ENCODE measurements at places on chromosomes 1 and 21. TPM values are rescaled to one million over a fixed set of nuclear protein-coding genes. Genes with fewer than 3 reads are reported as not detected.

- no peaks in the 10 kb centered on the region for H3K4me1 ChIP-seq
- no peak overlapping the region for H3K27ac ChIP-seq
- H3K4me3 ChIP-seq = no peak overlapping the region
- H3K27me3 ChIP-seq = no peaks in the 10 kb centered on the region
Measured at GRCh38 chr1:203046984-203047630, 20.8 kb downstream of the PPFIA4 start.

The ZNF648 gene
- total RNA-seq = not detected

- no peaks in the 10 kb centered on the region for H3K27me3 ChIP-seq
- DNase-seq = peak; percentile 74
- H3K4me1 ChIP-seq = peaks cover 48% of the 10 kb centered on the region
Measured at GRCh38 chr1:235917267-235917811, 50.6 kb upstream of the LYST start.

DNA sequence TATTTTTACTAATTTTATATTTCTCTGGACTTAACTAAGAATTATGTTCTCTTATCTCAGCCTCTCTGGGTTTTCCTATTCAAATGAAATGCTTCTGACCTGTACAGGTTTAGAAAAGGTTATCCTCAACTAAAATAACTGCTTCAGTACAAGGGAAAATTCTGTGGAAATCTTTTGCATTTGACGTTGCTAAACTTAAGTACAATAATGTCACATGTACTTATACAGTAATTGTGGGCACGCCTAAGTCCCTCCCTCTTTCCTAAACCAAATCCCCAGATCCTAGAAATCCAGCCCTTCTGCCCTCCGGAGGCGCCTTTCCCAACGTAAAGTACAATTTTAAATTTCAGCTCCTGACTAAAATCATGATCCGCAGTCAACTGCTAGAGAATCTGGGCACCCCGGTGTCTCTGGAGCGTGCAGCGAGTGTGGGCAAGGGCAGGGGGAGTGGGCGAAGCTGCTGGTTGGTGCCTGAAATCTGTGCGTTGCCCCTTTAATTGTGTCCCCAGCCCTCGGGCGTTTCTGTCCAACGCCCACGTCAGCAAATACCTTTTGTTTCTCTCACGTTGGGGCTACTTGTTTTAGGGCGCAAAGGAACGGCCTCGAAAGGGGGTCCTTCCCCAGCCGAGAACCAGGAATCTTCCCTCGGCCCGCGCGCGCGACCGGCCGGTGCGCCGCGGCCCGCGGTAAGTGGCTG lies at the start of gene ZBTB8A:
Gene ZBTB8A, plus strand, starts transcription at position 541 of the 697 bp plus-strand sequence. CDS start 53,505 bp downstream, outside the sequence.
- H3K4me3 ChIP-seq = peak within 1 kb of the TSS; percentile 67
- no peaks in the 10 kb centered on the region for H3K27me3 ChIP-seq
- peak; percentile 62 for DNase-seq
- peaks cover 9% of the 10 kb centered on the region for H3K4me1 ChIP-seq
- H3K36me3 ChIP-seq = no peaks in the 10 kb centered on the region

DNA sequence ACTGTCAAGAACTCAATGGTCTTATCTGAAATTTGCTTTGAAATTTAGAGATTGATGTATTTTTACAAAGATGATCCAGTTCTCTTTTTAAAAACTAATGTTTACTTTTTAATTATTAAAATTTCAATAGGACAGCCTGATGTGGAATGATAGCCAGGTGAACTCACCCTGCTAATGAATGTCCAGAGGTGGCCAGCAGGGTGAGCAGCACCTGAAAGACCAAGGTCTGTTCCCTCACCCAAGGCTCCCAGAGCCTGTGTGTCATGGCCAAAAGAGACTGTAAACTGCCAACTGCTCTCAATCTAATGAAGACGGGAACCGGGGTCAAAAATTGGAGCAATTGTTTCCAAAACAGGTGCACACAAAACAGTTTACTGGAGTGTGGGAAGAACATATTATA lies 340.4 kb downstream of the DISC1 start:
- no peak overlapping the region for H3K27ac ChIP-seq
- DNase-seq = no peak
- H3K36me3 ChIP-seq = no peaks in the 10 kb centered on the region

DNA sequence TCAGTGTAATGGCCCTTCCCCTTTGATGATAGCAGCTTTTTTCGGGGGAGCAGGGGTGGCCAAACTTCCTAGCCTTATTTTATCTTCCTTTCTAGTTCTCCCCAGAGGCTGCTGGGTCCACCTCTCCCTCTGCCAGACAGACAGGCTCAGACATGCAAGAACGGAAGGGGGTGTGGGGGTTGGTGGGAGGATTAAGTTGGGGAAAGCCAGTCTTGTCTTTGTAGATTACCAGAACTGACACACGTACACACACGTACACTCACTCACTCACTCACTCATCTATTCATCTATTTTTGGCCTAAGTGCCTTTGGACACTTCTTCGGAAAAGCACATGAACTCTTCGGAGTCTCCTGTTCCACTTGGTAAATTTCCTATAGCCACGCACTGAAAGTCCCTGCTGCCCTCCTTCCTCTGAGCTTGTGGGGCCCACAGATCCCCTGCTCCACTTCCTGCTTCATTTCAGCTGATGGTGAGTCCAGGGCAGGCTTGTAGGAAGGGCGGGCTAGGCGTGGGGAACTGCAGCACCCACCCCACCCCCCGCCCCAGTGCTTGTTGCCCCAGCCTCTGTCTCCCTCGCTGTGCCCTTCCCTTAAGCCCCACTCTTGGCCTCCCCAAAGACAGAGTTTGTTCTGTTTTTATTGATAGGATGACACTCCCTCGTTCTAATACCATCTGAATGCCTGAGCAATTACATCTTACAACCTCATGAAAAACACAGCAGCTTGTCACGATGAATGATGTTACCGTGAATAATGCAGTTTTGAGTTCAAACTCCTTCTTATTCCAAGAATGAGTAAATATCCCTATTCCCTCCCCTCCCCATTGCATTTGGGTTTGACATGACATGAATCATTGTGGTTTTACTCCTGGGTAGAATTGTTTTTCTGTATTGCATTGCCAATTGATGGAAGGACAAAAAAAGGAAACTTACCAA lies 60.7 kb upstream of the ATP5PO start:
- H3K27ac ChIP-seq = peak overlapping the region; percentile 62
- no peak overlapping the region for H3K4me3 ChIP-seq
- H3K4me1 ChIP-seq = peaks cover 33% of the 10 kb centered on the region
- no peak for DNase-seq
- H3K36me3 ChIP-seq = no peaks in the 10 kb centered on the region
- no peaks in the 10 kb centered on the region for H3K27me3 ChIP-seq

GRCh38 chr1:201517631-201518030 lies 10.7 kb upstream of the CSRP1 start:
- H3K27ac ChIP-seq = no peak overlapping the region
- H3K27me3 ChIP-seq = no peaks in the 10 kb centered on the region
- H3K4me1 ChIP-seq = peaks cover 7% of the 10 kb centered on the region
- no peaks in the 10 kb centered on the region for H3K36me3 ChIP-seq

GRCh38 chr1:53944469-53945182 lies 873 bp downstream of the IFT25 start:
- H3K4me1 ChIP-seq = peaks cover 25% of the 10 kb centered on the region
- H3K4me3 ChIP-seq = peak overlapping the region; percentile 93
- no peaks in the 10 kb centered on the region for H3K36me3 ChIP-seq
- no peaks in the 10 kb centered on the region for H3K27me3 ChIP-seq
- peak overlapping the region; percentile 85 for H3K27ac ChIP-seq

- no peaks in the 10 kb centered on the region for H3K4me1 ChIP-seq
- no peak overlapping the region for H3K27ac ChIP-seq
- H3K36me3 ChIP-seq = no peaks in the 10 kb centered on the region
Measured at GRCh38 chr1:174405219-174405618, 42.5 kb upstream of the GPR52 start.

The DLGAP3 gene
- 0.18 TPM for total RNA-seq

DNA sequence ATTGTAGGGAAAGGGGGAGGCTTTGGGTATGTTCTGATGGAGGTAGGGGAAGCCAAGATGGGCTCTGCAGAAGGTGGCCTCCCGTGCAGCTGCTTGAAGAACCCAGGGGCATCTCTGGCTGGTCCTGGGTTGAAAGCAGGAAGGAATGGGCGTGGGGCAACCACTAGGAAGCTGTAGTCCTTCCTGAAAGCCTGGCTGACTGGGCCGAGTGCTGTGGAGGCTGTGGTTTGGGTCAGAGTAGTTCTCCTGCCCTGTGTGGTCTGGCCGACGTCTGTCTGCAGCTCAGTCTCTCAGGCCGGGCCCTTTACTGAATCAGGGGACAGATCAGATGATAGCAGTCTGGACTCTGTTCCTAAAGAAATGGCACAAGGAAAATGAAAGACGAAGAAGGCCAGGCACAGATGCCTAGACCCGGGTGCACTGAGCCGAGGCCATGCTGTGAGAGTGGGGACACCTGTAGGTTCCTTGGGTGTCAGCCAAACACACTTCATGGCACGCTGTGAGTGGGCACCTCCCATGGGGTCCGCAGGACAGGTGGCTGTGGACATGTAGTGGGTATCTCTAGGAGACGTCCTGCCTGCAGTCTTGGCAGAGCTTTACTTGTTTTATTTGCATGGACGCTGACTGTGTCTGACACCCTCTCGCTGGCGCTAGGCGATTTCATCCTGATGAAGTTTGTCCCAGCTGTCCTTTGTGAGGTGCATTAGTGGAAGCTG lies 87.0 kb downstream of the POFUT2 start:
- DNase-seq = no peak
- no peak overlapping the region for H3K4me3 ChIP-seq
- H3K27me3 ChIP-seq = no peaks in the 10 kb centered on the region
- H3K27ac ChIP-seq = no peak overlapping the region
- peaks cover 9% of the 10 kb centered on the region for H3K4me1 ChIP-seq
- H3K36me3 ChIP-seq = peaks cover 35% of the 10 kb centered on the region

DNA sequence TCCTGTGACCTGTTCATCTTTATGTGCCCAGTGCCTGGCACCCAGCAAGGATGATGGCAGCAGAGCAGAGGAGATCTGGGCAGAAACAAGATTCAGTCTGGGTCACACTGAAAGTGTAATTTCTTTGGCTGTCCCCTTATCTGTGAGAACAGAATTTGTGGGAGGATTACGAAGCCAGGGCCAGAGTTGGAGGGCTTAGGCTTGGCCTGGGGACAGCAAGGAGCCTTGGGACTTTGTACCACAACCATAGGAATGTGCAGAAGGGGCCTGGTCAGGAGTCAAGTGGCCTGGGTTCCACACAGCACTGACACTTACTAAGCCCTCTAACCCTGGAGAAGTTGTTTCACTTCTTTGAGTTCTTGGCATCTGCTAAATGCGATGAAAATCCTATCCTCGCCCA lies 12.8 kb downstream of the PMVK start:
- no peak for DNase-seq
- peaks cover 72% of the 10 kb centered on the region for H3K36me3 ChIP-seq
- no peak overlapping the region for H3K27ac ChIP-seq
- no peaks in the 10 kb centered on the region for H3K27me3 ChIP-seq

The HRNR gene
- total RNA-seq = not detected

DNA sequence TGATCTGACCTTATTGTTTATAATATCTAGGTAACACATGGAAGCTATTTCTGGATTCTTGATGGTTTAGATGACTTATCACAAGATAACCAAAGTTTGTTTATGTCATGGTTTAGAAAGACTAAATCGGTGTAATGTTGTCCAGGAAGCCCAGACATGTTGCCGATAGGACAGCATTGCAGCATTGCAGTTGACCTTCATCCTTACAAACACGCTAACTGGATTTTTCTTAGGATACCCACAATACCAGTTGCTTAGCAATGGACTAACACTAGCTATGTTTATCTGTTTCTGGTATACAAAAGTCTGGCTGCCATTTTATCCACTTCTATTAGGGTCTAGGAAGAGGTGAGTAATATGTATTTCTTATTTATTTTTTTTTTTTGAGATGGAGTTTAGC lies 11.7 kb upstream of the DPH5 start:
- DNase-seq = no peak
- H3K36me3 ChIP-seq = no peaks in the 10 kb centered on the region
- H3K4me1 ChIP-seq = no peaks in the 10 kb centered on the region
- no peak overlapping the region for H3K4me3 ChIP-seq
- no peak overlapping the region for H3K27ac ChIP-seq
- no peaks in the 10 kb centered on the region for H3K27me3 ChIP-seq

DNA sequence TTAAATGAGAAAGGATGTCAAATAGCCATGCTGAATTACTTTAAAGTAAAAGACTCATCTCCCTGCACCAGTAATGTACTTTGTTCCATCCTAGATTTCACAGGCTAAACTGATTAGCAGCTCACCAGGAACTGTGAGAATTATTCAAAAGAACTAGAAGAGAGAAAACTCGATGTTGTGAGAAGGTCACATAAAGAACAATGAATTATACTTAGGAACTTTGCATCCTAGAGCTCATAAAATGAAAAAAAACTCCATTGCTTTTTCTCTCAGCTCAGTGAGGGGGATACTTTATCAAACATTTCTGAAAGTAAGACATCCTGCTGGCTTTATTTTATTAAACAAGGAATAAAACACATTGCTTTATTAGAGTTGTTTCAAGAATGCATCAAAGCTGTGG lies 278.5 kb downstream of the MRPL39 start:
- H3K27me3 ChIP-seq = no peaks in the 10 kb centered on the region
- no peak overlapping the region for H3K27ac ChIP-seq
- H3K36me3 ChIP-seq = no peaks in the 10 kb centered on the region
- H3K4me1 ChIP-seq = no peaks in the 10 kb centered on the region

DNA sequence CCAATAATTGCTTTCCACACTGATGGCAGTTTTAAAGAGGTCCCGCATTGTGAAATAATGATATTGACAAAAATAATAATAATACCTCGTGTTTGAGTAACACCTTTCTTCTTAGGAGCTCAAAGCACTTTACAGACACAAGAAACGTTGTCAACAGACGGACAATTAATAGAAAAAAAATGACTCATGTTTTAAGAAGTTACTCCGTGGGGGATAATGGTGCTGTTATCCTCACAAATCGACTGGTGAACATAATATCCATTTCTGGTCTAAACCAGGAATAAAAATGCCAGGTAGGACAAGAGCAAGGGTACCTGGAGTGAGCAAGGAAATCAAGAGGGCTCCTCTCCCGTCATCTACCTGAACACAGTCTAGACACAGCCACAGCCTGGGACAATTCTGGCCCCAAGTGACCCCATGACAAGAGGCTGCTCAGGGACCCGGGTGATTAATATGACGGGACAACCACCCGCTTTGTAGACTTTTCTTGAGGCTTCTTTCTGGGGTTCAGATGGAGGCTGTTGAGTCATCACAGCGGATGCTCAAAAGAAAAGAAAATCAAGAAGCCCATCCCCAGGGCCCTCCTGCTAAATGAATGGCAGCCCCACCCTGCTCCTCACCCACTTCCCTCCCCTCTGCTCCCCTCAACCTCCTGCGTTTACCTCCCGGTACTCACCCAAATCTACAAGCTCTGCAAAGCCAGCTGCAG lies 146.2 kb upstream of the IRF2BP2 start:
- no peak for DNase-seq
- peaks cover 12% of the 10 kb centered on the region for H3K4me1 ChIP-seq
- H3K27me3 ChIP-seq = no peaks in the 10 kb centered on the region
- H3K27ac ChIP-seq = no peak overlapping the region
- no peaks in the 10 kb centered on the region for H3K36me3 ChIP-seq

GRCh38 chr1:66570196-66570595 lies 36.2 kb downstream of the SGIP1 start:
- no peaks in the 10 kb centered on the region for H3K4me1 ChIP-seq
- no peak for DNase-seq
- no peaks in the 10 kb centered on the region for H3K36me3 ChIP-seq
- no peaks in the 10 kb centered on the region for H3K27me3 ChIP-seq
- no peak overlapping the region for H3K4me3 ChIP-seq

- no peak overlapping the region for H3K4me3 ChIP-seq
- no peak for DNase-seq
- H3K27ac ChIP-seq = no peak overlapping the region
Measured at GRCh38 chr1:26096471-26096870, 15.2 kb upstream of the PDIK1L start.

Data from lower lobe of right lung (tissue), 2 donors.